ENCODE measurements at places on chromosomes 5 and 9.

DNA sequence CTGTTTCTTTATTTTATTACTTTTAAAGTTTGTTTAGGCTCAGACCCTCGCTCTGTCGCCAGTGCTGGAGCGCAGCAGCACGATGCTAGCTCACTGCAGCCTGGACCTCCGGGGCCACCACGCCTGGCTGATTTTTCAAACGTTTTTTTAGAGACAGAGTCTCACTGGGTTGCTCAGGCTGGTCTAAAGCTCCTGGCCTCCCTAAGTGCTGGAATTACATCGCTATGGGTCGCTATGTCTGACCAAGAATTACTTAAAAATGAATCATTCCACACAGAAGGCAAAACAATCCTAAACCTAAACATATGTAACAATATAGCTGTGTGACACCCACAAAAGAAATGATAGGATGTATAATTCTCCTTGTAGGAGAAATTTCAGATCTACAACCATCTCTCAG lies 86.9 kb upstream of the SIMC1 start:
- no peak overlapping the region for H3K4me3 ChIP-seq
- H3K36me3 ChIP-seq, result no peaks in the 10 kb centered on the region
- peaks cover 2% of the 10 kb centered on the region for H3K27me3 ChIP-seq
- H3K27ac ChIP-seq, result no peak overlapping the region
- peaks cover 18% of the 10 kb centered on the region for H3K4me1 ChIP-seq

DNA sequence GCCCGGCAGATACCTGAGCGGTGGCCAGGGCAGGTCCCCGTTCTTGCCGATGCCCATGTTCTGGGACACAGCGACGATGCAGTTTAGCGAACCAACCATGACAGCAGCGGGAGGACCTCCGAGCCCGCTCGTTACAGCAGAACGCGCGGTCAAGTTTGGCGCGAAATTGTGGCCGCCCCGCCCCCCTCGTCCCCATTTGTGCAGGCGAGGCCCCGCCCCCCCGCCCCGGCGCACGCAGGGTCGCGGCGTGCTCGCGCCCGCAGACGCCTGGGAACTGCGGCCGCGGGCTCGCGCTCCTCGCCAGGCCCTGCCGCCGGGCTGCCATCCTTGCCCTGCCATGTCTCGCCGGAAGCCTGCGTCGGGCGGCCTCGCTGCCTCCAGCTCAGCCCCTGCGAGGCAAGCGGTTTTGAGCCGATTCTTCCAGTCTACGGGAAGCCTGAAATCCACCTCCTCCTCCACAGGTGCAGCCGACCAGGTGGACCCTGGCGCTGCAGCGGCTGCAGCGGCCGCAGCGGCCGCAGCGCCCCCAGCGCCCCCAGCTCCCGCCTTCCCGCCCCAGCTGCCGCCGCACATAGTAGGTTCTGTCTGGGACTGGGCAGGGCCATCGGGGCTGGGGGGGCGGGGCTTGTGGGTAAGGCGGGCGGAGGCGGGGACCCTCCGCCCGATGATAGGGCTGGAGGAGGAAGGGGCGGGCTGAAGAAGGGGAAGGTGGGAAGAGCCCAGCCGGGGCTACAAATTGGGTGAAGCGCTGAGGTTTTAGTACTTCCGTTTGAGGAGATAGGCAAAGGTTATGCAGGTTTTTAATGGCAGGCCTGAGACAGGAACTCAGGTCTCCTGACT lies at the start of the genes DHFR and MSH3:
Gene DHFR (minus strand): TSS at position 593 of the 840 bp plus-strand sequence. CDS start 494 bp downstream, at position 99.
Gene MSH3 (plus strand): TSS at position 262 of the 840 bp plus-strand sequence. CDS start 76 bp downstream, at position 338.
- H3K4me3 ChIP-seq, result peak within 1 kb of the TSS; percentile 91
- H3K36me3 ChIP-seq, result peaks cover 29% of the 10 kb centered on the region

GRCh38 chr5:74763504-74763903 lies 3.4 kb downstream of the GFM2 start:
- H3K27me3 ChIP-seq, result no peaks in the 10 kb centered on the region
- peaks cover 16% of the 10 kb centered on the region for H3K4me1 ChIP-seq
- H3K36me3 ChIP-seq, result peaks cover 9% of the 10 kb centered on the region
- H3K27ac ChIP-seq, result no peak overlapping the region

DNA sequence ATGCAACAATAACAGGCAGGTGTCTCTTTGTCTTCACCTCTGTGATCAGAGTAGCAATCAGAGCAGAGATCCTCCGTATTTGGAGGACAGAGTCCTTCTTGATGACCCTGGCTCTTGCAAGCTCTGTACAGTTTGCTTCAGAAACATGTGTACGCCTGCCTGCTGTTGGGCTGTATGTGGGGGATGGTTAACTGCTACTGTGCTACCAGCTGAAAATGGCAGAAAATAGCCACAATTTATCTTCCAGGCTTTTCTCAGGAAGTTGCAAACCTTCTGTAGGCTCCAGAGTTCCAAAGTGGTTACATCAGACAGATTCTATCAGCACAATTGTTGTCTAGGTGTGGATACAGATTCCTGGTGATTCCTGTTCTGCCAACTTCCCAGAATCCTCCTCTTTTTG lies 35.5 kb downstream of the DDX46 start:
- H3K4me3 ChIP-seq, result no peak overlapping the region
- DNase-seq, result no peak
- no peaks in the 10 kb centered on the region for H3K4me1 ChIP-seq

DNA sequence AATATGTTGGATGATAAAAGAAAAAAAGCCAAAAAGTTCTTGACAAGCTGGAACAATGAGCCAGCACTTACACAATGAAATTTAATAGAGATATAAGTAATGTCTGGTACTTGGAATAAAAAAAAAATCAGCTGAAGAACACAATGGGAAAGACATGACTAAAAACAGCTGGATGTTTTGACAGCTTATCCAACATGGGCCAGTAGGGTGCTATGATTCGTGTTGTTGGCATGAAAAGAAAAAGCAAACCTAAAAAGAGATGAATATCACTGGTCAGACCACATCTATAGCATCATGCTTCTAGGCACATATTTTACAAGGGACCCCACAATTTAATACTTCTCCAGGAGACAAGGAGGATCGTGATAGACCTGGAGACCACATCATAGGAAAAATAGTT lies 175.3 kb downstream of the ARL15 start:
- H3K36me3 ChIP-seq, result no peaks in the 10 kb centered on the region
- H3K27ac ChIP-seq, result no peak overlapping the region

DNA sequence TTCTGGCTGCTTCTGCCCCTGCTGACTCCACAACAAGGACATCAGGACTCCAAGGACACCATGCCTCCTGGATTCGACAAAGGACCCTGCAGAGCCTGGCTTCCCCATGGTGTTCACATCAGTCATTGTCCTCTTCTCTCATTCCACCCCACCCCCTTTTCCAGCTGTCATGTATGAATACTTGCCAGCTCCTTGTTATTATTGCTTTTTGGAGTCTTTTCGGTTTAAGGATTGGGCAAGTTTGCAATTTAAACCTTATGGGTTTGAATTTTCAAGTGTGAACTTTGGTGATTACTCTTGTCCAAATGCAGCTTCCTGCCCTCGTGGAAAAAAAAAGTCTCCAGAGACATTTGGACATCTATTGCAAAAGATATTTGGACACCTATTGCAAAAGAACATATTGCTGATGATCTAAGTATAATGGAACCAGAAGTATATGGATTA lies 14.2 kb upstream of the LVRN start:
- DNase-seq, result no peak
- H3K4me1 ChIP-seq, result peaks cover 7% of the 10 kb centered on the region
- H3K27me3 ChIP-seq, result no peaks in the 10 kb centered on the region
- H3K27ac ChIP-seq, result no peak overlapping the region
- H3K4me3 ChIP-seq, result no peak overlapping the region

GRCh38 chr9:113012492-113012891 lies 500 bp upstream of the ZNF883 start:
- peaks cover 14% of the 10 kb centered on the region for H3K27me3 ChIP-seq
- peaks cover 9% of the 10 kb centered on the region for H3K4me1 ChIP-seq
- no peak for DNase-seq
- H3K36me3 ChIP-seq, result peaks cover 28% of the 10 kb centered on the region
- H3K27ac ChIP-seq, result no peak overlapping the region
- peak overlapping the region; percentile 92 for H3K4me3 ChIP-seq

DNA sequence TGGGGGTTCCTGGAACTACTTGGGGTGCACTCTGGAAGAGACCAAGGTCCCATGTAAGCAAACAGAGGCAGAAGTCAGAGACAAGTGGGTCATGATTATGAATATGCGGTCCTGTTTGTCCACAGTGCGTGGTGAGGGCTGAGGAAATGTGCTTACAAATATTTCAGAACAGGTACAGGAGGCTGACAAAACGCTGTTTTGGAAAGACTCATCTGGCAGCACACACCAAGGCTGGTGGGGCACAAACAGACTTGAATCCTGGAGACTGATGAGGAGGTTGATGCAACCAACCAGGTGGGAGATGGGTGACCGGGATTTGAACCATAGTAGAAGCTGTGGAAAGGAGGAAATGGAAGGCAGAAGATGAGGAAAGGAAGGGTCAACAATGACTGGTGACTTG lies 83.8 kb downstream of the ADRB2 start:
- H3K27ac ChIP-seq, result peak overlapping the region; percentile 50
- DNase-seq, result no peak
- H3K4me3 ChIP-seq, result no peak overlapping the region
- no peaks in the 10 kb centered on the region for H3K36me3 ChIP-seq

DNA sequence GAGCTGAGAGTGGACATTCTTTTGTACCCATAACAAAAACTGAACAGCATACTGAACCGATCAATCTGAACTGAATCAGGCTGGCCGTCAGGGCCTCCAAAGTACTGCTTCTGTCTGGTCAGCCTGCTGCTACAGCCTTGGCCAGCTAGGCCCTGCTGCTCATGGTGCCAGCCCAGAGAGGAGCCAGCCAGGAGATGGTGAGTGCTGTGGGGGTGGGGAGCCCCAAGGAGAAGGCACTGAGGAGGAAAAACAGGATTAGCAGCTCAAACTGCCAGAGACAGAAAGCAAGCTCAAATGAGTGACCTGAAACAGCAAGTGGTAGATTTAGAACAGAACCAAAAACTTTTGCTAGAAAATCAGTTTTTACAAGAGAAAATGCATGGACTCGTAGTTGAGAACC lies 23.9 kb downstream of the SRP19 start:
- H3K27me3 ChIP-seq, result no peaks in the 10 kb centered on the region
- H3K27ac ChIP-seq, result no peak overlapping the region
- no peak for DNase-seq
- no peaks in the 10 kb centered on the region for H3K4me1 ChIP-seq
